ENCODE measurements at places on chromosomes 5 and 9.

- no peak for DNase-seq
Observed at GRCh38 chr5:175517824-175518450, 39.6 kb downstream of the SFXN1 start.

GRCh38 chr5:54988218-54988617, 2.8 kb upstream of the ESM1 start:
- DNase-seq: no peak

- DNase-seq: peak; percentile 48
Observed at GRCh38 chr5:157253547-157253946, 12.4 kb upstream of the CYFIP2 start.

DNA sequence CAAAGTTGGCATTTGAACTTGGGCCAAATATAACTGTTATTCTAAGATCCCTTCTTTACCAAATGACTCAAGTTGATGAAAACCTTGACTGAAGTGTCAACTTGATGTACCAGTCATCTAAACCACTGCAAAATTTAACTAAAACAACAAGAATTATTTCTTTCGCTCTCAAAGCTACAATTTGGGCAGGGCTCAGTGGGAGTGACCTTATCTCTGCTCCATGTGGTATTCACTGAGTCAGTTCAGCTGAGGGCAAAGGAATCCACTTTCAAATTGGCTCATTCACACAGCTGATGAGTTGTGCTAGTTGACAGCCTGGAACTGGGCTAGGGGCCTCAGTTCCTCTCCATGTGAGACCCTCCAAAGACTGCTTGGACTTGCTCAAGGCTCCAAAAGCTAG, 166.3 kb downstream of the RORB start:
- DNase-seq: no peak

GRCh38 chr5:57441557-57441956, 41.1 kb downstream of the ACTBL2 start:
- no peak for DNase-seq

DNA sequence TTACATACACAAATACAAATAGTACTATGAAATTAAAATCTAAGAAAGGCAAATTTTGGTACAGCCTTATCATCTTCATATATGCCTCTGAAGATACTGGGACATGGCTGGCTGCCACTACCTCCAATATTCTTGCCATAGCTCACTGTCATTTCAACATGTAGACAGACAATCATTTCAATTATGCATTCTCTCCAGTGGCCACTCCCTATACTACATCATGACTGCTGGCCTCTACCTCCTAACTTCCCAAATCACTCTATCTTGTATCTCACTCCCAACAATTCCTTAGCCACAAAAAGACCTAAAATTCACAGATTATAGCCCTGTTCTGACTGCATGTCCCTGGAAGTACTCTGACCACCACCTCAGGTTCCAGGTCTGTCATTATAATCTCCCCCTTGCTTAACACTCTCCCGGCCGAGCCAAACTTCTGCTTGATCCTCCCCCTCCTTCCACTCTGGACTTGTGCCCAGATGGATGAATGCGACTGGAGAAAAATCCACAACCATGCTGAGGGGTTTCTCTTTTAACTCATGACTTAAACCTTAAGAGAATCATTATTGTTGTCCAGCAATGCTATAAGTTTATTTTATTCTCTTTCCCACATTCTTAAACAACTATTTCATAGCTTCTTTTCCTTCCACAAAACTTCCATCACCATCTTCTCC, 225.3 kb upstream of the TLE4 start:
- no peak for DNase-seq

DNA sequence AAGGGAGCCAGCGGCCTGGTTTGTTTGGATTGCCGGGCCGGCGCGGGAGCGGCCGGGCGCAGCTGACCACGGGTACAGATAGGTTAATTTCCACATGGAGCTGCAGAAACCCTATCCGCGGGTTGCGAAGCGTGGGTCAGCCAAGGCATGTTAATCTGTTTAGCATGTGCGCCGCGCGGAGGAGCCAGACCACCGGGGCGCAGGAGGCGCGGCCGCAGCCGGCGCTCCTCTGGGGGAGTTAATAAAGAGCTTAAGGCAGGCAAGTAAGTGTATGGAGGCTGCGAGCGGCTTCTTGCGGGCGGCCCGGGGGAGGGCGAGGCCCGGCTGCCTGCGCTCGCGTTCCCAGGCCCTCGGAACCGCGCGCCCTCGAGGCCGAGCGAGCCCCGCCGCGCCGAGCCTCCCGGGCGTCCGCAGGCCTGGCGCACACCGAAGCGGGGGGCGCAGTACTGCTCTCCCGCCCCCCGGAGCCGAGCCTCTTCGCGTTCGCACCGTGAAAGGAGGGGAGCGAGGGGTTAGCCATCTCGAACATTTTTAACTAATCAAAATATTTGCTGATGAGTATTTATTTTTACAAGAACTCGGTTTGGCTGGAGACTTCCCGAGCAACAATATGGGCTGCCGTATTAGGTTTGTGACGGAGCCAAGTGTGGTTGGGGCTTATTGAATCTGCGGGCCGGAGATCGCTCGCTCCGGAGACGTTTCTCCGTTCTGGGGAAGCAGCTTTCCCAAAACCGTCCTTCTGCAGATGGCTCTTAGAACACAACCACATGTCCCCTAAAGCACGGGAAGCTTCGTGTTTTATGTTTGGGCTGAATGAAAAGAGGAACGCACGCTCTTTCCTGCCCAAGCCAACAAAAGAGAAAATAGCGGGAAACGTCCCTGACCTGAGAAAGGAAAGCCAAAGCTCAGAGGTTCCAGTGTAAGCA, 28.8 kb downstream of the FOXD1 start:
- no peak for DNase-seq

GRCh38 chr5:69268899-69269298, 34.2 kb downstream of the CDK7 start:
- no peak for DNase-seq

DNA sequence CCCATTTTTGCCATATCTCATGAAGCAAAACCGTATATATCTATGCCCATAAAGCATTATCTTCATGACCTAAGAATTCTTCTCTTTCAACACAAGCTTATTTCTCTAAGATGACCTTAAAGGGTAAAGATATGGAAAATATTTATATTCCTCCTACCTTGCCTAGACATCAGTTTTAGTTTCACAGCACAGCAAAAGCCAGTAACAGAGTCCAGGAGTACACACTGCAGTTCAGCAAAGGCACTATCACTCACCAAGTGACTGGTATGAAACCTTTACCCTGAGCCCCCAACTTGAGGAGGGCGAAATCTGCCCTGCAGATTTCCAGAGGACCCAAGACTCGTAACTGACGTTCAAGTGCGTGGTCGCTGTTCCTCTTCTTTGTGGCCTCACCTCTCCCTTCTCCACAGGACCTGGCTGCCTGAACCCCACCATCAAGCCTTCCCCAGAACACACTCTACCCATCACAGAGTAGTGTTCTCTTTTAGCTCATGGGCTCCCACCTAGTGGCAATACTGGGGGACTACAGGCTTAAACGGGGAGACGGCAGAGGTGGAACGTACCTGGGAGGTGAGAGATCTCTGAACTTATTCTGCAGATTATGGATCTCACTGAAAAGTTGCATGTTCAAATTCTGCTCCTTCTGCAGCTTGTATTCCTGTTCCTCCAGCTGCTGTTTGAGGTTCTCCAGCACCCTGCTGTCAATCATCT, 141.0 kb downstream of the CDK5RAP2 start:
- DNase-seq: peak; percentile 37

All from HuH-7.5 (cell line).